ENCODE measurements at places on chromosomes 13 and 19.

- peak; percentile 48 for DNase-seq
These were observed 286.3 kb downstream of the TBC1D4 start for GRCh38 chr13:75195495-75196146.

DNA sequence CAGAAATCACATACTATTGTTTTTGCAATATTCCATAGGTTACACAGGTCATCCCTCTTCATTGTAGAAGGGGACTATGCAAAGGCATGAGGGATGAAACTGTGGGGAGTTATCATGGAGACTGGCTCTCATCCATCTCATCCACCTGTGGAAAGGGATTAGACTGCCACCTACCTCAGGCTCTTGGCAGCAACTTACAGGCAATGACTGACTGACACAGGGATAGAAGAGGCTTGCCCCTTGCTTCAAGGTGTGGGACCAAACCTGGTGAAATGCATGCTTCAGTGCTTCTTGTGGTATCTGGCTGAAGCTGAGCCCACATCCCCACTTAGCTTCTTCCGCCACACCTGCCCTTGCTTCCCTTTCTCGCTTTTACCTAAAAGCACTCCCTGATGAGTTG, 341.3 kb downstream of the GPC5 start:
- DNase-seq: no peak

GRCh38 chr19:42816894-42817293, 51.4 kb upstream of the PSG8 start:
- DNase-seq: no peak

- no peak for DNase-seq
These were observed 152.0 kb upstream of the UQCRFS1 start for GRCh38 chr19:29364999-29365398.

DNA sequence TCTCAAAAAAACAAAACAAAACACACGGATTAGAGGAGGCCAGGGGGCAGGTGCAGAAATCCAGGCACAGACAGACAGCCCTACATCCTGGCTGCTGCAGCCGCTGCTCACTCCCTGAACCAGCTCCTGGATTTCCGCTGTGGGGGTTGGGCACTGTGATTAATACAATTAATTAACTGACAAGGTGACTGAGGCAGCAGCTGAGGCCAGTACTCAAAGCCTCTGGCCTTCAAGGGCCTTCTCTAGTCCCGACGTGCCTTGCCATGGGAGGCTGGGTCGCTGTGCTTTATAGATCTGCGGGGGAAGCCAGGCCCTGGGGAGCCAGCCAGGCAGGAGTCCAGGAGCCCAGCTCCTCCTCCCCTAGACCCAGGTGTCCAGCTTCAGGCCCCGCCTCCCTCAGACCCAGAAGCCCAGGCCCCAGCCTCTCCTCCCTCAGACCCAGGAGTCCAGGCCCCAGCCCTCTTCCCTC, 4.6 kb downstream of the NECTIN2 start:
- DNase-seq: no peak

GRCh38 chr13:39196965-39197646, 158.8 kb downstream of the NHLRC3 start:
- DNase-seq: no peak

DNA sequence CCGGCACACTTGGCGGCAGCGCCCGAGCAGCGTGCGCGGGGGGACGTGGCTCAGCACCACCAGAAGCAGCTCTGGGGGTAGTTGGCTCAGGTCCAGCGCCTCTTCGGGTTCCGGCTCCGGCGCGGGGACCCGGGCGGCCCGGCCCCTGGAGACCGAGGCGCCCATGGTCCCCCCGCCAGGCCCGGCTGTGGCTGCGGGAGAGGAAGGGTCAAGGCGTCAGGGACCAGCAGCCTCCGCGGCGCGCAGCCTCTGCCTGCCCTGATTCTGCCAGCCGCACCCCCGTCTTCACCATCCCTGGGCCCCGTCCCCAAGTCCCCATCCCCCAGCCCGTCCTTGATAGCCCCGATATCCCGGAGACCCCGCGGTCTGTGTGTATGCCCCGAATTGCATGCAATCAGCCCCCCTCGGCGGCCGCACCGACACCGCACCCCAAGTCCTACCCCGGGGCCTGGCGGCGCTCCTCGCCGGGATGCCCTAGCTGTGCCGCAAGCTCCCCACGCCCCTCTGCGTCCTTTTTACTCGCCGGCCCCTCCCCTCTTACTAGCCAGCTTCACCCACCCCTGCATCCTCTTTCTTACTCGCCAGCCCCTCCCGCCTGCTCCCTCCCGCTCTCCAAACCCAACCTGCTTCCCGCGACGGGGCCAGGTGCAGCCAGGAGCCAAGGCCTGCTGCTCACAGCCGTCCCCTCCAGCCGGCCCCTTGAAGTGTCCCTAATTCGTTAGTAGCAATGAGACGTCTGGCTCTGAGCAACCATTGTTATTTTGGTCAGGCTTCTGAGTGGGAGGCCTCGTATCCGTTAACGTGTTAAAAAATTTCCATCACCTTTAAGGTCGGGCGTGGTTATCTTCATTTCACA, at the start of gene FBXO27:
TSS of gene FBXO27 (minus strand) at position 487 of the 856 bp plus-strand sequence. CDS start at position 165, 322 bp downstream.
- DNase-seq: peak; percentile 71

GRCh38 chr19:38870612-38871011, 7.5 kb downstream of the RINL start:
- DNase-seq: no peak

GRCh38 chr13:48853728-48854102, 122.0 kb upstream of the FNDC3A start:
- no peak for DNase-seq

- no peak for DNase-seq
These were observed 103.9 kb upstream of the DIAPH3 start for GRCh38 chr13:60267498-60268202.

- no peak for DNase-seq
These were observed 209.6 kb downstream of the KLF12 start for GRCh38 chr13:73924607-73925006.

DNA sequence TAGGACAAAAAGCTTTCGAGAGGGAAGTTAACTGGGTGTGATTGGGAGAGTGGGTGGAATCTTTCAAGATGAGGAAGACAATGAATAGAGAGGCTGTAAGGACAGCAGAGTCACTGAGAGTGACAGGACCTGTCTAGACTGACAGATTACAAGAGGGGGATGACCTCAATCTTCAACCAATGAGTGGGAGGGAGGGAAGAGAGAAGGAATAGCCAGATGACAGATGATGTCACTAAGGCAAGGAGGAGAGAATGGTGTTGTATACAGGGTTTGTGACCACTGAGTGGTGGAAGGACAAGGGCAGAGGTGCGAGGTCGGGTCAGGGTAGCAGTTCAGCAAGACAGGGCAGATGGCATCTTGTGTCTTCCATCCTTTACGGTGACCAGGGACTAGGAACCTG, 5.8 kb upstream of the ILF3 start:
- DNase-seq: no peak

GRCh38 chr19:30663611-30664174, 291.5 kb downstream of the ZNF536 start:
- no peak for DNase-seq

- no peak for DNase-seq
These were observed 19.7 kb upstream of the SCEL start for GRCh38 chr13:77515785-77516184.

DNA sequence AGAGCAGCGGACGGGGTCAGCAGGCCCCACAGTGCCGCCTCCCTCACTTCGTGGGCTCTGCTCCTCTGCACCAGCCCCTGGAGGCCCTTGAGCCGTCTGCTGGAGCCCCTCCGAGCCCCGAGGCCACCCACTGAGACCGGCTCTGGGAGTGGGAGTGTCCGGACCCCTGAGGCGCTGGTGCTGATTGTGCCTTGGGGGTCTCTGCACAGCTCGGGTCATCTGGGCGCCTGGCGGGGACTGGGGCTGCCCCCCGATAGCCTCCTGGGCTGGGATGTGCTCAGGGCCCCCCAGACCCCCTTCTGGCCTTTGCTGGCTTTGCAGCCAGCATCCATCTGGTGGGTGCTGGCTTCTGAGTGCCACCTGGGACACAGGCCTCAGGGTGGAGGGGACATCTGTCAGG, 15.4 kb downstream of the CBARP start:
- no peak for DNase-seq

DNA sequence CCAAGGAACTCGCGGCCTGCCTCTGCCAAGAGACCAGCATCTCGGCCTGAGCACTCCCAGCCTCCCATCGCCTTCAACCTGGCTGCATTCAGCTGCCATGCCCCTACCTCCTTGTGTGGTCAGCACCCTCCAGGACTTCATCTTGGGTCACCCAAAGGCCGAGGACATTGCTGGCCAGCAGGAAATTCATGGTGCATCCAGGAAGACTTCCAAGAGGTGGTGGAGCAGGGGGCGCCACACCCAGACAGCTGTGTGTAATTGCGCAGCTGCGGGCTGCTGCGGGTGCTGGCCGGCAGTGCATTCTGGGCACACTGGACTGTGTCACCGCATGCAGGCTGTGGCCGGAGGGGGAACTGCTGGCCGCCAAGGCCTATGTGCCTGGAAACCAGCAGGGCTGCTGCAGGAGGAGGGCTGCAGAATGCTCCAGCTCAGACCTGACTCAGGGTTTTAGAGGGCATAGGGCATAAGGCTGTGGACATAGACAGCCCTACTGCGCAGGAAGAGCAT, 164.3 kb upstream of the TUBA3C start:
- no peak for DNase-seq

- peak; percentile 74 for DNase-seq
These were observed 8.7 kb downstream of the HOMER3 start for GRCh38 chr19:18932216-18932841.

GRCh38 chr13:66430269-66430668, 799.9 kb downstream of the PCDH9 start:
- DNase-seq: no peak

DNA sequence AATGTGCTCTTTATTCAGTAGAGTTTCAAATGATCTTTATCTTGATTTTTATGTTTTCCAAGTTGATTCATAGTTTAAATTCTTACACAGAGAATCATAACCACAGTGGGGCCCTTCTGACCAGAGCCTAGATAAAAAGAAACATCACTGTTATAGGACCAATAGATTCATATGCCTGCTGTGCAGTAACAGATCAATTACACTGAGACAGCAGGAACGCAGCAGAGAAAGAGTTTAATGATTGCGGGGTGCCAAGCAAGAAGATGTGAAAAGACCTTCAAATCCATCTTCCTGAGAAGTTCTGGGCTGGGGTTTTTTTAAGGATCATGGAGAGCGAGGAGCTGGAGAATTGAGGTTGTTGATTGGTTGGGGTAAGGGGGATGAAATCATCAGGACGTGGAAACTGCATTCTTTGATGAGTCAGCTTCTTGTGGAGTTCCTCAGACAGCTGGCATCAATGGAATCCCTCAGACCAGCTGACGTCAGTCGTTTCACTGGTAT, 346.6 kb downstream of the TBC1D4 start:
- DNase-seq: no peak

- peak; percentile 54 for DNase-seq
These were observed at the start of gene LPAR6 for GRCh38 chr13:48412881-48413351. TSS of gene LPAR6 (minus strand) at chr13:48413113. CDS start at chr13:48412423, 690 bp downstream.

- DNase-seq: peak; percentile 80
These were observed 1.3 kb downstream of the HMG20B start for GRCh38 chr19:3573858-3574637.

DNA sequence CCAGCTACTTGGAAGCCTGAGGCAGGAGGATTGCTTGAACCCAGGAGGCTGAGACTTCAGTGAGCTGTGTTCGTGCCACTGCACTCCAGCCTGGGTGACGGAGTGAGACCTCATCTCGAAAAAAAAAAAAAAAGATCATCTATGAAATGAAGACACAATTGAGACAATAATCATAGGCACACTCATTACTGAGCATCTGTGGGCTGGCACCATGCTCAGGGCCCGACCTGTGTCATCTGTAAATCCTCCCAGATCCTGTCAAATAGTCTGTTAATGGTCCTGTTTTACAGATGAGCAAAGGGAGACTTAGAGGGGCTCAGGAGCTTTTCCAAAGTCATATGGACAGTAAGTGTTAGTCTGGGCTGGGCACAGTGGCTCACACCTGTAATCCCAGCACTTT, 4.1 kb upstream of the NANOS2 start:
- DNase-seq: no peak

DNA sequence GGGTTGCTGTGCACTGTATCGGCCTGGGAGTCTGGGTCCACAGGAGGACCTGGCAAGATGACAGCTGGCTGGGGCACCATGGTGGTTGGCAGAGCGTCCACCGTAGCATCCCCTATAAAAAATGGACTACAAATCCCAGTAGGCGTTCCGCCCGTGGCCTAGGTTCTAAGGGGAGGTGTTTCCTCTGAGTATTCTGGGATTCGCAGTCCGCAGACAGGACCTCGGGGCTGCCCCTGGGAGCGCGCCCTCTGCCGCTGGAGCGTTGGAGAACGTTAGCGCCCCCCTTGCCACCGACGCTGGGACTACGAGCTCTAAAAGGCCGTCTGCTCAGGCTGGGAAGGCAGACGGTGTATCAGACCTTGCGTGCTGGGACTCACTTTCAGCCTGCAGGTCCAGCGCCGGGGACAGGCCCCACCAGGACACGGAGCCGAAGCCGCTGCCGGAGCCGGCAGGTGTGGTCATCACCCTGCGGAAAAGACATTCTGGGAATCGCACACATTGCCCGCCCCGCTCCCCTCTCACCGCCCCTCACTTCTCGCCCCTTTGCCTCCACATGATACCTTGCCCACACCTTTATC, 372 bp downstream of the DNAAF3 start:
- DNase-seq: peak; percentile 64

- no peak for DNase-seq
These were observed 6.2 kb downstream of the ZC3H4 start for GRCh38 chr19:47107202-47107952.

- DNase-seq: peak; percentile 38
These were observed 48.6 kb downstream of the ZNF91 start for GRCh38 chr19:23346696-23347095.

DNA sequence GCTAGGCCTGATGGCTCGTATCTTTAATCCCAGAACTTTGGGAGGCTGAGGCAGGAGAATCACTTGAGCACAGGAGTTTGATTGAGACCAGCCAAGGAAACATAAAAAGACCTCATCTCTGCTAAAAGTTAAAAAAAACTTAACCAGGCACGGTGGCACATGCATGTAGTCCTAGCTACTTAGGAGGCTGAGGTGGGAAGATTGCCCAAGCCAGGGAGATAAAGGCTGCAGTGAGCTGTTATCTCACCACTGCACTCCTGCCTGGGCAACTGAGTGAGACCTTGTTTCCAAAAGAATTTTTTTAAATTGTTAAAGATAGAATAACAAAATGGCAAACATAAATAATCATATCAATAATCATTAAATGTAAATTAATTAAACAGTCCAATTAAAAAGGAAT, 365.8 kb downstream of the MTUS2 start:
- no peak for DNase-seq

DNA sequence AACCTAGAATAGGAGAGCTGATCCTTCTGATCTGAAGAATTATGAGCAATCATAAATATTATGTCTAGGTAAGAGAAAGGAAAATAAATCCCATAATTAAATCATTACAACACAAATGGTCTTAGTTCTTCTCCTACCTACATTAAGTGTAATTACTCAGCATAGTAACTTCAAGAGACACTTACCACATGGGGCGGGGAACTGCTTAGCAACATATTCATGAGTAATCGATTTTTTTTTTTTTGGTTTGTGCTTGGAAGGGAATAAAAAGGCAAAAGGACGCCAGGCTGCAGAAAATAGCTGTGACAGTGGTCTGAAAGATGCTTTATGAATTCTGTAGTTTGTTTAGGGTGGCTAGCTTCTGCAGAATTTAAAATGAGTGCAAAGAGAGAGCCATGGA, 103.3 kb upstream of the HTR2A start:
- DNase-seq: no peak

GRCh38 chr19:18847549-18848463, 16.0 kb downstream of the UPF1 start:
- DNase-seq: no peak
